ENCODE measurements at places on chromosomes 6 and 20.

DNA sequence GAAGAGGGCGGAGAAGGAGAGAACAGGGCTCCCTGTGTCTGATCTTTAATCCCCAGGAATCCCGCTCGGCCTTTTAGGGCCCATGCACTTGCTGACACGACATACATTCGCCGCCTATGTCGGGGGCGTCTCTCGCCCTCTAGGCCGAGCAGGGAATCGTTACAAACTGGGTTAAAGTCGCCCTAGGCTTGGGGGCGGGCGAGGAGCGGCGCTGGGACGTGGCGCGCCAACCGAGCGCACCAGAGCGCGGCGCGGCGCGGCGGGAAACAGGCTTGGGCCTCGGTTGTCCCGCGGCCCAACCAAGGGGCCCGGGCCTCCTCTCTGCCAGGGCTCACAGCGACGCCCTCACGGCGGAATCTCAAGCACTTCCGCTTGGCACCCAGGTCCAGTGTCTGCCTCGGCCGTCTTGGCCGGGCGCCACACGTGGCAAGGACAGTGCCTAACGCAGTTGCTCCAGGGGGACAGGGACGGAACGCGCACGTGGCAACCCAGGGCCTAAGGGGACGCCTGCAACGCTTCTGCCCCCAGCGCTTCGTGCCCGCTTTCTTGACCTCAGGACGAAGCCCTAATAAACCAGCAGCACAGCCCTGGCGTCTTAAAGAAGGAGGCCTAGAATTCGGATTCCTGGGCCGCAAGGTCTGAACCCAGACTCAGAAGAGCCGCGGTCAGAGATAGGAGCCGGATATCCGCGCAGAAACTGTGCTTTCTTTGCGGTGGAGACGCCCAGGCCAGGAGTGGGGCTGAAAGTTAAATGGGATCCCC lies 71.5 kb downstream of the NCR2 start:
- no peak for DNase-seq

- DNase-seq, result no peak
Measured at GRCh38 chr6:167298127-167298526, 7.0 kb downstream of the UNC93A start.

DNA sequence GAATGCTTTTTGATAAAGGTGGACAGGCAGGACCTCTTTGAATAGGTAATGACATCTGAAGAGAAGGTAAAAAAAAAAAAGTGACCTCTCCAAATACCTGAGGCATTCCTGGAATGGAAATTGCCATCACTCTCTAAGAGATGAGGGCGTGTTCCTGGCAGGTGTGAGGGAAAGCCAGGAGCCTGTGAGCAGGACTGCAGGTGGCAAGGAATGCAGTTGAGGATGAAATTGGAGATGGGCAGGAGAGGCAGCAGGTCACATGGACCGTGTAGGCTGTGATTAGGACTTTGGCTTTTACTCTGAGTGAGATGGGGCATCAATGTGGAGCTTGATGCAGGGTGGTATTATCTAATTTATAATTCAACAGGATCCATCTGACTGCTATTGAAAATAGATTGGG lies 227.4 kb downstream of the LRFN2 start:
- DNase-seq, result no peak

DNA sequence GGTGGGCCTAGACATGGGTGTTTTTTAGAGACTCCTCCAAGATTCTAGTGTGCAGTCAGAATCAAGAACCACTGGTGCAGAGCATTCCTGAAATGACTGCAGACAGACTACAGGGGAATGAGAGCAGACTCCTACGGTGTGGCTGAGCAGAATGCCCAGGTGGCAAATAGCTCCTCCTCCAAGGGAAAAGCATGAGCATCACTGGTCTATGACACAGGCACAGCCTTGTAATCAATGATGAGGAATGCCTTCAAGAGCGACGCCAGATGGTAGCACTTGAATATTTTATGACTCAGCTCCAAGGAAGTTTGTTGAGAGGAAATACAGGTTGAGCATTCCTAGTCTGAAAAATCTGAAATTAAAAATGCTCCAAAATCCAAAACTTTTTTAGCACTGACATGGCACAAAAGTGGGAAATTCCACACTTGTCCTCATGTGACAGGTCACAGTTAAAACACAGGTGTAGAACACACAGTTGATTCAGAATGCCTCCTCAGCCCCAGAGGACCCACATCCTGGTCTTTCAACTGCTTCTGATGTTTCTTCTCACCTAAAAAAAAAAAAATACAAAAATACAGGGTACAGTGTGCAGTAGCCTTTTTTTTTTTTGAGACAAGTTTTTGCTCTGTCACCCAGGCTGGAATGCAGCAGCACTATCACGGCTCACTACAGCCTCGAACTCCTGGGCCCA lies 10.6 kb upstream of the FAM8A1 start:
- no peak for DNase-seq

DNA sequence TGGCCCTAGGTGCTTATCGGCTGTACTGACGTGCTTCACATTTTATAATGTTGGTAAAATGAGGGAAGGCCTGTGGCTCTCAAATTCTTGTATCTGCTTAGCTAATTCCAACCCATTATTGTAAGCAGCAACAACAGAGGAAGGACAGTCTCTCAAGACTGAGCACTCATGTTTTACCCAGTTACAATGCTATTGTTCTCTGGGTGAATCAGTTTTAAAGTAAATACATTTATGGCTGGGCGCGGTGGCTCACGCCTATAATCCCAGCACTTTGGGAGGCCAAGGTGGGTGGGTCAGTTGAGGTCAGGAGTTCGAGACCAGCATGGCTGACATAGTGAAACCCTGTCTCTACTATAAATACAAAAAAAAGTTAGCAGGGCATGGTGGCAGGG lies 194.6 kb downstream of the PRKN start:
- DNase-seq, result no peak

DNA sequence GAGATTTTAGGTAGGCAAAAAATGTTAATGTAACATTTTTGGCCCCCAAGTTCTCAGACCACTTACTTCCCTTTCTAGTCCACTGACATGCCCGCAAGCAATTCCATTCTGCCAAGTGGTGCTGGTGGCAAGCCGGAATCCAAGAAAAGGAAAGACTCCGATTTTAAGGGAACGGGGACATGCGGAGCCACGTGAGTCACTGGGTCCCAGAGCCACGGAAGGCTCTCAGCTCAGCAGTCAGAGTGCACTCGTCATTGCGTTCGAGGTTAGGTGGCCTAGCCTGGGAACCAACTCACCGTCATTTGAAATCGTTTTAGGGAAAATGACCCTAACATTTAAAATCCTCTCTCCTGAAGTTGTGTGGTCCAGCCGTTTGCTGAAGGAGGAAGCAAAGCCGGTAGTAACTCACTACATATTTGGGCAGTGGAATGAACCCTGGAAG lies 711 bp upstream of the SIRT5 start:
- peak; percentile 13 for DNase-seq

DNA sequence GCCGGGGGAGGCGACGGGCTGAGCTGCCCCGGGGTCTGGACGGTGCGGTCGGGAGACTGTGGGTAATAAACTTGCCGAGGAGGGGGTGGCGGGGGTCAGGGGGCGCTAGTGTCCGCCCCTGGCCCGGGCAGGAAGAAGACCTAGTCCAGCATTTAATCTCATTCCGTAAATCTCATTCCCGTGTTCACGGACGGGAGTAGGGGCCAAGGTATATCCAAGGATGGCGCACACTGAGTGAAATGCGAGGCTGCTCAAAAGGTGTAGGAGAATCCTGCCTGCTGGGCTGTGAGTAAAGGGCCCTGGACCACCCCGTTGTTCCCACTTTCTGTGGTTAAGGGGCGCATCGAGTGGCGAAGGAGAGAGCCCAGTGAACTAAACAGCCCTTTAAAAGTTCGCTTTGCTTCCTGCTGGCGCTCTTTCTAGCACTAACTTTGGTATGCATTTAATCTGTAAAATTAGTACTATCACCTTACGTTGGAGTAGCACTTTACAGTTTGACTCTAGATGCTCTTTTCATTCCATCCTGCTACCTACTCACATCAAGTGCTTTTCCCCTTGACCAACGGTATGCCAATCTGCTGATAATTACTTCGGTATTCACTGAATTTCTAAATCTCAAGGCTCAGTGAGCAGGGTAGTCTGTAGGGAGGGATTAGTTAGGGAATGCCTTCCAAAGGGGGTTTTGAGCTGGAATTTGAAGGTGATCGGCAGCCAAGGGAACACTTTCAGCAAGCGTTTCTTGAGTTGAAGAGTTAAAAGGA lies 730 bp downstream of the PARD6B start:
- no peak for DNase-seq

DNA sequence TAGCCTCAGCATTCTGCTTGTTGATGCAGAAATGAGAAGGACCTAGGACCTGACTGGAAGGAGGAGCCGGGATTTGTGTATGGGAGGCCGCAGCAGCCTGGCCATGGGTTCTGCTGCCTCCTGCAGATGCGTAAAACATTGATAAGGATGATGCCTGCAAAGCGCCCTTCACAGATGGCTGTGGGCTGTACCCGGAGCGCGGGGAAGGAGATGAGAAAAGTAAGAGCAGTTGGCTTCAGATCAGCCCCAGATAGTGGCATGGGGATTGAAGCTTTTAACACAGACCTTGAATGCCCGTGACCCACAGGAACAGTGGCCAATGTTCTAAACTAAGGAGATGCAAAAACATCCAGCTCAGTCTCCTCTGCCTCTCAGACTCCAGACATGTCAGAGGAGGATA lies 136.4 kb upstream of the KCNG1 start:
- no peak for DNase-seq

GRCh38 chr20:61802721-61803311 lies 262.9 kb downstream of the TAF4 start:
- no peak for DNase-seq

GRCh38 chr6:99110029-99110428 lies 162.3 kb upstream of the FBXL4 start:
- DNase-seq, result no peak

DNA sequence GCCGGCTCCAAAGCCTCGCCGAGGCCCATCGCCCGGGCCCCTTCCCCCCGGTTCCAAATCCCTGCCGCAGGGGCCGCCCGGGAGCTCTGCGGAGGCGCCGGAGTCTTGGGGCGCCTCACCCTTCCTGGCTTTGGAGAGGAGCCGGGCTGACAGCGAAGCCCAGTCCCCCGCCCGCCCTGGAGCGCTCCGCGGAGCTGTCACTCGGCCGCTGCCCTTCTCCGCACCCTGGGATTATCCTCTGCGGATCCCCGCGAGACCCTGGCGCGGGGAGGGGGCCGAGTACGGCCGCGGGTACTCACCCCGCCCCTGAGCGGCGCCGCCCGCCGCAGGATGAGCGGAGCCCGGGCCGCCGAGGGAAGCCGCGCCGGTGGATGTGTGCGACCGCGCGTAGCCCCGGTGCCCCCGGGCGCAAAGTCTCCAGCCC lies 343 bp downstream of the SNAP91 start:
- no peak for DNase-seq

- DNase-seq, result peak; percentile 65
Measured at GRCh38 chr6:27502508-27503435, 29.9 kb upstream of the ZNF184 start.

- DNase-seq, result no peak
Measured at GRCh38 chr6:152248980-152249379, 388.2 kb downstream of the SYNE1 start.

- no peak for DNase-seq
Measured at GRCh38 chr6:75991941-75992340, 80.5 kb downstream of the IMPG1 start.

GRCh38 chr6:72621291-72622093 lies at the start of gene KCNQ5:
Gene KCNQ5, plus strand, starts transcription at chr6:72622064.
- DNase-seq, result no peak

DNA sequence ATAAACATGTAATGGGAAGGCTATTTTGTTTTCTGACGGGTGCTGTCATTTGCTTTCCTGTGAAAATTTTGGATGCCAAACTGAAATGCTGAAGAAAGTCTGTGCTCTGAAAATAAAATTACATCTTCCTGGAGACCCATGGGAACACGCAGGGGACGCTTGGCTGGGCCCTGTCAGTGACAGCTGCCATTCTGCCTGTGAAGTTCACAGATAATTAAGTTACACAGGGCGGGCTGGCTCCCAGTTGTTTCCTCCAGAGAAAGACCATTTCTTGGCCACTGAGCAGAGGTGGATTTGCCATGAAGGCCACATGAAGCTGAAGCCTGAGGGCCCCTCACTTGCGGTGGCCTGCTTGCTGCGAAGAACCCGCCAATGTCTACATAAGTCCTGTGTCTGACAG lies 93.5 kb downstream of the TMEM170B start:
- DNase-seq, result no peak

DNA sequence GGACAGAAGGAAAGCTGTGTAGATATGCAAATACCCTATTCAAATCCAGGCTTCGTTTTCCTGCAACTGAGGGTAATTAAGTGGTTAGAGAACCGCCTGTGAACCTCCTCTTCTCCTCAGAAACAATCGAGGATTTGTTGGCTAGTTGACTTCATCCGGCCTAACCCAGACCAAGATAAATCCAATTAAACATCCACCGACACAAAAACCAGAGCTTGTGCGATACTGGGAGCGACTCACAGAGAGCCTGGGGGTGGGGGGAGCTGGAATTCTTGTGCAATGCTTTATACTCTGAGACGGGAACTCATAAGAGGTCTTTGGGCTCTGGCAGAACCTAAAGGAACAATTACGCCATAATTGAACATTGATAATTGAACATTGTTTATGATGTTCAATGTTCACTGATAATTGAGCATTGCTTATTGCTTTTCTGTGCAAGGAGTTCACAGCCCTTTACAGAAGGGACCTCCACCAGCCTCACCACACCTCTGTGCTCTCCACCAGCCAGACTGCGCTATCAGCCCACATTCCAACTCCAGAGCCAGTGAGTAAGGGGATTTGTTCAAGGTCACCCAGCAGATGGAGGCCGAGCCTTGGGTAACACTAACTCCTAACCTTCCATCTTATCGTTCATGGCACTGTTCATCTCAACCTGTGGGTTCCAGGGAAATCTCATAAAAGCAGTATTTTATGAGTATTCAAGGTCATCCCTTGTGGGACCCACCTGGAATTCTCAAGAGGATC lies 429.6 kb upstream of the JARID2 start:
- no peak for DNase-seq

DNA sequence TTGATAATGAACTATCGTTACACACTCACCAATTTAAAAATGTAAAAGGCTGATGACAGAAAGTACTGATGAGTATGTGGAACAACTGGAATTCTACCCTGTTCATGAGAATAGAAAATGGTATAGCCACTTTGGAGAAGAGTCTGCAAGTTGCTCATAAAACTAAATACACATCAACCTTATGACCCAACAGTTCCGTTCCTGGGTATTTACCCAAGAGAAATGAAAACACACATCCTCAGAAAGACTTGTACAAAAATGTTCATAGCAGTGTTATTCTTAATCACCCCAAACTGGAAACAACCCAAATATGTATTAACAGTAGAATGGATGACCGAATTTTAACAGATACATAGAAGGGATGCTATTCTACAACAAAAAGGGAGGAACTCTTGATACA lies 145.7 kb upstream of the LRFN2 start:
- no peak for DNase-seq

Data from NCI-H460 (cell line).